ENCODE measurements at places on chromosomes 7 and 10. TPM values are rescaled to one million over a fixed set of nuclear protein-coding genes. Genes with fewer than 3 reads are reported as not detected.

TUBB8 gene
- total RNA-seq: not detected

TRIL gene
- total RNA-seq: under 0.01 TPM

RPEL1 gene
- under 0.01 TPM for total RNA-seq

LRRC18 gene
- not detected for total RNA-seq

ZNF503 gene
- 0.83 TPM for total RNA-seq

TSPAN13 gene
- 6.1 TPM for total RNA-seq

DNA sequence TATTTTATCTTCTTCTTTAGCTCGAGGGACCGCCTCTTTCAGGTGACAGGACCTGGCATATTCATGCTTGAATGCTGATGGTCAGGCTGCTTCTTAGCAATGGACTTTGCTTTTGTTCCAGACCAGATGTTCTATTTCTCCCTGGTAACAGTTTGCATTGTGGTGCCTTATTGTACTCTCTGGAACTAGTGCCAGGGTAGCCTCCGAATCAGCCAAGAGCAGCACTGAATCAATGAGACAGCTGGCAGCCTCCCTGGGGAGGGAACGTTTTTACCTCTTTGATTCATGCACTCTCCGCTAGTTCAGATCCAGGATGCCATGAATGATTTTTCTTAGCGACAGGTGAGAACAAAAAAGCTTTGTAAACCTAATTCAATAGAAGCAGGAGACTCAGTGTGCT lies 54.1 kb upstream of the NXPH1 start:
- H3K27me3 ChIP-seq: no peaks in the 10 kb centered on the region
- no peak overlapping the region for H3K27ac ChIP-seq
- H3K36me3 ChIP-seq: no peaks in the 10 kb centered on the region
- no peaks in the 10 kb centered on the region for H3K4me1 ChIP-seq

DNA sequence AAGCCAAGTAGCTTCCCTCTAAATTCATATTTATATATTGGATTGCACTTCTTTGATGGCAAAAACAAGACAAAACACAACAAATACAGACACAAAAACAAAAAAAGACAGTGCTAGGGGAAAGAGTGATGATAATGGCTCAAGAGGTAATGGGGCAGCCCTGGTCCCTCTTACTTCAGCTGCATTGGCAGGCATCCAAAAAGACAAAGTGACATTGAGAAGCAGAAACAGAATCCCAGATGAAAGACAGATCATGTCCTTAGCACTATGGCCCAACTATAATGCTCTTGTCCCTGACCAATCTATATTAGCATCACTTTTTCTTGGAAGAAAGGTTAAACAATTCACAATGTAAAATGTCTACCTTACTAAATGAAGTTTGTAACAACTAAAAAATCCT lies 76.2 kb downstream of the GPR85 start:
- no peak overlapping the region for H3K4me3 ChIP-seq
- no peak overlapping the region for H3K27ac ChIP-seq
- DNase-seq: no peak

- peaks cover 17% of the 10 kb centered on the region for H3K4me1 ChIP-seq
- no peak overlapping the region for H3K4me3 ChIP-seq
- peak overlapping the region; percentile 39 for H3K27ac ChIP-seq
- no peaks in the 10 kb centered on the region for H3K27me3 ChIP-seq
- peak; percentile 93 for DNase-seq
- no peaks in the 10 kb centered on the region for H3K36me3 ChIP-seq
Measured at GRCh38 chr10:31101123-31101522, 69.5 kb upstream of the ZNF438 start.

DNA sequence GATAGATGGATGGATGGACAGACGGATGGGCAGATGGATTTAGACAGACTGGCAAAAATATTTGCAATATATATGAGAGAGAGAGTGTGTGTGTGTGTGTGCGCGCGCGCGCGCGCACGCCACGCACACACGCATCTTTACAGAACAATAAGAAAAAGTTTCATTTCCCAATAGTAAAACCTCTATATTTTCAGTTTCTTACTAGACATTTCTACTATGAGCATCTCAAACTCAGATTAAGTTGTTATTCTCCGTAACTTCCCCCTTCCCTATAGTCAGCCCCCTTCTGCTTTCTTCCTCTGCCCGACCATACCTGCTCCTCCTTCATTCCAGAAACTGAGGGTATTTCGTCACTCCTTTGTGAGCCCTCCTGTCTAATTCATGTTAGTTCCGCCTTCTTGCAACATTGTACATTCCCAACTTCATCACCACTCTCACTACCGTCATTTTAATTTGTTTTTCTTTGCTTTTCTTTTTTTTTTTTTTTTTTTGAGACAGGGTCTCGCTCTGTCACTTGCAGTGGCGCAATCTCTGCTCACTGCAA lies 154.4 kb upstream of the SH2B2 start:
- peaks cover 2% of the 10 kb centered on the region for H3K4me1 ChIP-seq
- no peak overlapping the region for H3K27ac ChIP-seq
- peaks cover 3% of the 10 kb centered on the region for H3K36me3 ChIP-seq
- no peak for DNase-seq

- no peak overlapping the region for H3K27ac ChIP-seq
- no peaks in the 10 kb centered on the region for H3K36me3 ChIP-seq
- H3K4me3 ChIP-seq: no peak overlapping the region
- H3K4me1 ChIP-seq: no peaks in the 10 kb centered on the region
Measured at GRCh38 chr10:44427037-44427436, 42.1 kb upstream of the CXCL12 start.

GRCh38 chr10:94052281-94052680 lies 58.5 kb downstream of the PLCE1 start:
- no peaks in the 10 kb centered on the region for H3K27me3 ChIP-seq
- no peaks in the 10 kb centered on the region for H3K36me3 ChIP-seq
- no peak for DNase-seq
- H3K27ac ChIP-seq: no peak overlapping the region

DNA sequence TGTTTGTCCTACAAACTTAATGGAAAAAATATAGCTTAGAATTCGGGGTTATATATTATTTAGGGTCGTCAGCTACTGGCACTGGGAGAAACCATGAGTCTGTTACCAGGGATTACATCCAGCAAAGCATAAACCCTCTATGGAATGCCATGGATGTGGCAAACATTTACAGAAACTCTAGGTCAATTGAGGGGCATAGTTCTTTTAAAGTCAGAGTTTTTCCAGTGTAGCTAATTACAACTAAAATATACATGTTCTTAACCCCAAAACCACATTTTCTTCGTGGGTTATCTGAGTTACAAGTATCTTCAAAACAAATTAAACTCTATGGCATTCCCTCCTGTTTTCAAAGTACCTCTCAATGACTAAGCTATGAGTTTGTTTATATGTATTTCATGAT lies 99.3 kb upstream of the THSD7A start:
- no peaks in the 10 kb centered on the region for H3K36me3 ChIP-seq
- DNase-seq: no peak
- no peaks in the 10 kb centered on the region for H3K27me3 ChIP-seq
- no peak overlapping the region for H3K4me3 ChIP-seq
- H3K27ac ChIP-seq: no peak overlapping the region
- no peaks in the 10 kb centered on the region for H3K4me1 ChIP-seq

DNA sequence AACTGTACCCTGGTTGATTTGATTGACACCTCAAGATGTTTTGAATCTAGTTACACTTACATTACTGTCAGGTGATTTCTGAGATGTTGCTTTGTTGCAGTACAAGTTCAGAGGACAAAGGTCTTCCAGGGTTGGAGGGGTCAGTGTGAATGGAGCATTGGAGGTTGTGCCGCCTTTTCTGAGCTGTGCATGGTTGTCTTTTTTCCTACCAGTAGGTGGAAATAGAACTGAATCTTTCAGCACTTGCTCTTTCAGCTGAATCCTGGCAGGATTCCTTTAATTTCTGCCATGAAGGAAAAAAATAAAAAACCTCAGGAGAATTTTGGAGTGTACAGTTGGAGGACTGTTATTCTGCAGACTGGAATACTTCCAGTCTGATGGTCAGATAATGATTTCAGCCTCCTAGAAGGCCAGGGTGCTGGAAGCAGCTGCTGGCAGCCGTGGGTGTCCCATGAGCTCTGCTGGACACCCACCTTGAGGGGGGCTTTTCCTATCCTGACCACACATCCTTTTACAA lies 82.7 kb downstream of the PLCE1 start:
- H3K4me3 ChIP-seq: no peak overlapping the region
- no peak overlapping the region for H3K27ac ChIP-seq
- DNase-seq: peak; percentile 71
- no peaks in the 10 kb centered on the region for H3K27me3 ChIP-seq

- no peaks in the 10 kb centered on the region for H3K36me3 ChIP-seq
- no peaks in the 10 kb centered on the region for H3K27me3 ChIP-seq
- H3K4me1 ChIP-seq: peaks cover 3% of the 10 kb centered on the region
- no peak overlapping the region for H3K4me3 ChIP-seq
Measured at GRCh38 chr10:128069351-128070051, 56.7 kb downstream of the MKI67 start.

DNA sequence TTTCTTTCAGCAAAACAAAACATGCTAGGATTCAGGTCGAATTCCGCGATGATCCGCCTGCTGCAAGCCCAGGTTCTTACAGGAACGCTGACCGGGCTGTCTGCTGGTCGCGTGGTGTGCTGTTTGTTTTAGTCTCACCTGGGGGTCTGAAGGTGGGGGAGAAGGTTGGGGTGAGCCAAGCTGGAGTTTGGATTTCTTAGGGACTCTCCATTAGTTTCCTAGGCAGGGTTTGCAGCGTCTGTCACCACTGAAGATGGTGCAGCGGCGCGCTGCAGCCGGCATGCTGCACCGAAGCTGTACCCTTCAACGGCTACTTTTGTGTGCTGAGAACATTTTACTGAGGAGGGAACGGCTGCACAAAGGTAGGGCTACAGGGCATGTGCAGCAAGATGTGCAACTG lies 48.7 kb downstream of the GCC1 start:
- H3K27ac ChIP-seq: no peak overlapping the region
- H3K4me1 ChIP-seq: no peaks in the 10 kb centered on the region
- no peaks in the 10 kb centered on the region for H3K36me3 ChIP-seq
- peaks cover 25% of the 10 kb centered on the region for H3K27me3 ChIP-seq
- no peak for DNase-seq

- H3K27ac ChIP-seq: no peak overlapping the region
- H3K36me3 ChIP-seq: no peaks in the 10 kb centered on the region
- H3K27me3 ChIP-seq: peaks cover 20% of the 10 kb centered on the region
- no peak for DNase-seq
- H3K4me3 ChIP-seq: no peak overlapping the region
Measured at GRCh38 chr10:102200751-102201640, 25.1 kb upstream of the ELOVL3 start.

DNA sequence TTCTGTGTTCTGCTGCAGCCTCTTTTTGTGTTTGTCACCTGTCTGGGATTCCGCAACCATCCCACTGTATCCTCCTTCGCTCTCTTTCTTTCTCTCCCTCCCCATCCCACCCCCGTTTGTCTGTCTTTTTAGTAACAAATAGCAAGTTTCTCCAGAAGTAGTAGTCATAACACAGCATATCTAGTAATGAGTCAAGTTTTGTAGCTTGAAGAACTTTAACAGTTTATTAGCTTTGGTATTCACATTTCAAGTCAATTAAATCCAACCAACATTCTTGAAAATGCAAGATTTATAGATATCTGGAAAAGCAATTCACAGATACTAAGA lies 154.1 kb upstream of the MTPN start:
- no peaks in the 10 kb centered on the region for H3K27me3 ChIP-seq
- H3K36me3 ChIP-seq: no peaks in the 10 kb centered on the region
- H3K4me3 ChIP-seq: no peak overlapping the region
- H3K27ac ChIP-seq: no peak overlapping the region

DNA sequence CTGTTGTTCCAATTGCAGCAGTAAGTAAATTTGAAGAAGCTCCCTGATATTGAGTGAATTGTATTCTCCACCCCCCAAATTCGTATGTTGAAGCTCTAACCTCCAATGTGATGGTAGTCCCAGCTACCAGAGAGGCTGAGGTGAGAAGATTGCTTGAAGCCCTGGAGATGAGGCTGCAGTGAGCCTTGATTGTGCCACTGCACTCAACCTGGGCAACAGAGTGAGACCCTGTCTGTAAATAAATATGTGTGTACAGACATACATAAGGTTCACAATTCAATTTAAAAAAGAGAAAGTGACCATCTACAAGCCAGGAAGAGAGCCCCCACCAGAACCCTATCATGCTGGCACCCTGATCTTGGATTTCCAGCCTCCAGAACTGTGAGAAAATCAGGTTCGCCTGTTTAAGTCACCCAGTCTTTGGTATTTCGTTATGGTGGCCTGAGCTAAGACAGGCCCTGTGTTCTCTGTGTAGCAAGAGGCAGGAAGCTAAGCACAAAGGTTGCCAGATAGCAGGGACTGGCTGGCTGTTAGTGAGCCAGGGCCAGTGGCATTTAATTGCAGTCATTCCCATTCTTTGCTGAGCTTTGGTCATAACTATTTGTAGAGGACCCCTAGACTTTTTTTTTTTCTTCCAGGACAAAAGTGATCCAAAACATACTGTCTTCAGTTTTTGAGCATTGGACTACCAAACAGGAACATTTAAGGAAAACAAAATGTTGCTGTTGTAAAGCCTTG lies 45.6 kb downstream of the AUTS2 start:
- no peaks in the 10 kb centered on the region for H3K36me3 ChIP-seq
- no peak for DNase-seq
- no peaks in the 10 kb centered on the region for H3K4me1 ChIP-seq

GRCh38 chr7:28358423-28358868 lies 53.9 kb upstream of the CREB5 start:
- H3K4me1 ChIP-seq: peaks cover 9% of the 10 kb centered on the region
- H3K27me3 ChIP-seq: no peaks in the 10 kb centered on the region
- peak overlapping the region; percentile 90 for H3K27ac ChIP-seq
- H3K4me3 ChIP-seq: no peak overlapping the region

DNA sequence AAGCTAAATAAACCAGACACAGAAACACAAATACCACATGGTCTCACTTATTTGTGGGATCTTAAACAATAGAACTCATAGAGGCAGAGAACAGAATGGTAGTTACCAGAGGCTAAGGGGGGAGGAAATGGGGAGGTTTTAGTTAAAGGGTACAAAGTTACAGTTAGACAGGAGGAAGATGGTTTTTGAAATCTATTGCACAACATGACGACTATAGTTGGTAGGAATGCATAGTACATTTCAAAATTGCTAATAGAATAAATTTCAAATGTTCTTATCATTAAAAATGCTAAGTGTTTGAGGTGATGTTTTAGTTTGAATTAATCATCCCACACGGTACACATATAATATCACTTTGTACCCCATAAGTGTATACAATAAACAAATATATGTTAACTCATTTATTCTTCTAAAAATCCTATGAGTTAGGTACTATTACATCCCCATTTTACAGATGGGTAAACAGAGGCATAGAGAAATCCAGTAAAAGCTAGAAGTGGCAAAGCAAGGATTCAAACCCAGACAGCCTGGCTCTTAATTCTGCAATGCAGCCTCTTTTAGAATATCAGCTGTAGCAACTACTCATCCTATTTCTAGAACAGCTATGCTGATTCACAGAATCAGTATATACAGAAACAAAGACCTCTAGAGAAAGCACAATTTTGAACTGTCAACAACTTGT lies 50.9 kb downstream of the HBP1 start:
- no peaks in the 10 kb centered on the region for H3K27me3 ChIP-seq
- no peak for DNase-seq
- no peak overlapping the region for H3K4me3 ChIP-seq
- no peak overlapping the region for H3K27ac ChIP-seq

All from IMR-90 (cell line).